ENCODE measurements at places on chromosomes 7 and 10. TPM values are rescaled to one million over a fixed set of nuclear protein-coding genes. Genes with fewer than 3 reads are reported as not detected.

DNA sequence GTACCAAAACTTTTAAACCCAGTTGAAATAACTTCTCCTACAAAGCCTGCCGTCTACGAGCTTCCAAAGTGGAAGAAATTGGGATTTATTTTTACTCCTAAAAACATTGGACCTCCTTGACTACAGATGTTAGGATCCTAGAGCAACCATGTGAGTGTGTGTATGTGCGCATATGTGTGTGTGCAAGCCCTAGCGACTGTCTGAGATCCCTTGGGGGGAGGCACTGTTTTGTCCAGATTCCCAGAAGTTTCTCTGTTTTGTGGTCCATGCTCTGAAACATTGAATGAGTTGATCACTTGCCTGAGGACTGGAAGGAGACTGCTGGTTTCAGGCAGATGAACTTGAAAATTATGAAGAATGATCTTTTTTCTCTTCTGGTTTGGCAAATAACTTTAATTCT, 312.3 kb upstream of the ZNF32 start:
- H3K4me3 ChIP-seq = no peak overlapping the region
- no peaks in the 10 kb centered on the region for H3K36me3 ChIP-seq
- no peak for DNase-seq
- H3K4me1 ChIP-seq = no peaks in the 10 kb centered on the region
- no peak overlapping the region for H3K27ac ChIP-seq

- peak; percentile 9 for DNase-seq
- H3K36me3 ChIP-seq = no peaks in the 10 kb centered on the region
- H3K4me3 ChIP-seq = no peak overlapping the region
- H3K27me3 ChIP-seq = no peaks in the 10 kb centered on the region
- no peaks in the 10 kb centered on the region for H3K4me1 ChIP-seq
- H3K27ac ChIP-seq = no peak overlapping the region
These were observed 92.4 kb upstream of the JCAD start for GRCh38 chr10:30151581-30152389.

DNA sequence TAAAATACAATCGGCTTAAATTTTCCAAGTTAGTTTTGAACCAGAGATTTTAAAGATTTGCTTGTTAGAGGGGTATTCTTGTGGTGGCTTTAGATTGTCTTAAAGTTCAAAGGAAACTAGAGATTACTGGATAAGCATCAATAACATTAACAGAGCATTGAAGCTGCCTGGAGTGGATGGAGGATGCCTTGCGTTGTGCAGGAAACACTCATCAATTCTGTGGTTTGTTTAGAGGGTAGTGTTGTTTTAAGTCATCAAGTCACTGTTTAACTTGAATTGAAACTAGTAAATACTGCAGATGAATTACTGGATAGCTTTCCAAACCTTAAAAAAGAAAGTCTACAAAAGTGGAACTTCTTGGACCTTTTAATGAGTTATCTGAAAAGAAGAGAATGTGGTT, 218.6 kb downstream of the CELF2 start:
- DNase-seq = no peak
- no peaks in the 10 kb centered on the region for H3K27me3 ChIP-seq
- no peak overlapping the region for H3K4me3 ChIP-seq
- H3K36me3 ChIP-seq = no peaks in the 10 kb centered on the region

HOXA10 gene
- polyA plus RNA-seq = not detected

DNA sequence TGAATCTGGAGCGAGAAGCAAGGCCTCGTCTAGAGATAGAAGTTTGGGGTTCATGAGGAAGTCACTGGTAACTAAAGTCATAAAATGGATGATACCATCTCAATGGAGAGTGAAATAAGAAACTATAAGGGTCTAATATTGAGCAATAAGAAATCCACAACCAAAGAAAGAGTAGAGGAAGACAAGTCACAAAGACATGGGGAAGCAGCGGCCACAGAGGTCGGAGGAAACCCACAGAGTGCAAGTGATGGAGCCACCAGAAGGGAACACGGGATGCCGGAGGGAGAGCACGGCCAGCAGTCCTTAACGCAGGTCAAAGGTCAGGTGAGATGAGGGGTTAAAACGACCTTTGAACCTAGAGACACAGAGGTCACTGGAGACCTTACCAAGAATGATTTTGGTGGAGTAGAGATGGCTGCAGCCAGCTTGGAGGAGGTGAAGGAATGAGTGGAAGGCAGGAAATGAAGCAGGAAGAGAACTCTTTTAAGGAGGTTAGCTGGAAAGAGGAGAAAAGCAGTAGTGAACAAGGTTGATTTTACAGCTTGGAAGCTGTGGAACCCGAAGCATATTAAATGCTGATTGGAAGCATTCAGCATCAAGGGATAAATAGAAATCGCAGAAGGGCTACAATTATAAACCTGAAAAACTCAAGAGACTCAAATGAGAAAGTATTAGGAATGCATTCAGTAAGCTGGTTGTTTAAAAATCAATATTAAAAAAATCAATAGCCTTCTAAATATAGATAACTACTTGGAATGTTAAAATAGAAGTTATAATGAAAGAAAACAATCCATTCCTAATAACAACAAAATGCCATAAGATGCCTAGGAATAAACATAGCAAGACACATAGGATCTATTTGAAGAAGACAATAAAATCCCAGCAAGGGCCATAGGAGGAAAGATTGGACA, 93.7 kb downstream of the SVOPL start:
- H3K36me3 ChIP-seq = no peaks in the 10 kb centered on the region
- no peak for DNase-seq
- H3K27me3 ChIP-seq = no peaks in the 10 kb centered on the region
- H3K4me1 ChIP-seq = no peaks in the 10 kb centered on the region
- no peak overlapping the region for H3K27ac ChIP-seq

- no peaks in the 10 kb centered on the region for H3K27me3 ChIP-seq
- H3K4me3 ChIP-seq = no peak overlapping the region
- H3K27ac ChIP-seq = no peak overlapping the region
- no peaks in the 10 kb centered on the region for H3K36me3 ChIP-seq
- no peak for DNase-seq
These were observed 640.4 kb downstream of the TYW1 start for GRCh38 chr7:67637023-67637358.

DNA sequence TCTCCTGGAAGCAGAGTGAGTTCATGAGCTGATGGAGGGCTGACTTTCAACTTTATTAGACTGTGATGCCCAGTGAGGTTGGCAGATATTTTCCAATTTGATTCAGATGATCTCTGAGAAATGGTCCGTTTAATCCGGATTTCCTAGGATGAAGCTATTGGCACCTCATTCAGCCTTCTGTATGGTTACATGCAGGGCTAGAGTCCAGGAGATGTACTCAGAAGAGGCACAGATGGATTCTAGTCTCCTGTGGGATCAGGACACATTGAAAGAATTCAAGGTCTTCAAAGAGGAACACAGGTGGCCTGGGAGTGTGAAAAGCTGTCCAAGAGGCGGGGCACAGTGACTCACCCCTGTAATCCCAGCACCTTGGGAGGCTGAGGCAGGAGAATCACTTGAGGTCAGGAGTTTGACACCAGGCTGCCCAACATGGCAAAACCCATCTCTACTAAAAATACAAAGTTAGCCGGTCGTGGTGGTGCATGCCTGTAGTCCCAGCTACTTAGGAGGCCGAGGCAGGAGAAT, 23.0 kb upstream of the RHEB start:
- no peak overlapping the region for H3K4me3 ChIP-seq
- no peaks in the 10 kb centered on the region for H3K27me3 ChIP-seq
- H3K36me3 ChIP-seq = no peaks in the 10 kb centered on the region
- no peaks in the 10 kb centered on the region for H3K4me1 ChIP-seq
- no peak for DNase-seq

DNA sequence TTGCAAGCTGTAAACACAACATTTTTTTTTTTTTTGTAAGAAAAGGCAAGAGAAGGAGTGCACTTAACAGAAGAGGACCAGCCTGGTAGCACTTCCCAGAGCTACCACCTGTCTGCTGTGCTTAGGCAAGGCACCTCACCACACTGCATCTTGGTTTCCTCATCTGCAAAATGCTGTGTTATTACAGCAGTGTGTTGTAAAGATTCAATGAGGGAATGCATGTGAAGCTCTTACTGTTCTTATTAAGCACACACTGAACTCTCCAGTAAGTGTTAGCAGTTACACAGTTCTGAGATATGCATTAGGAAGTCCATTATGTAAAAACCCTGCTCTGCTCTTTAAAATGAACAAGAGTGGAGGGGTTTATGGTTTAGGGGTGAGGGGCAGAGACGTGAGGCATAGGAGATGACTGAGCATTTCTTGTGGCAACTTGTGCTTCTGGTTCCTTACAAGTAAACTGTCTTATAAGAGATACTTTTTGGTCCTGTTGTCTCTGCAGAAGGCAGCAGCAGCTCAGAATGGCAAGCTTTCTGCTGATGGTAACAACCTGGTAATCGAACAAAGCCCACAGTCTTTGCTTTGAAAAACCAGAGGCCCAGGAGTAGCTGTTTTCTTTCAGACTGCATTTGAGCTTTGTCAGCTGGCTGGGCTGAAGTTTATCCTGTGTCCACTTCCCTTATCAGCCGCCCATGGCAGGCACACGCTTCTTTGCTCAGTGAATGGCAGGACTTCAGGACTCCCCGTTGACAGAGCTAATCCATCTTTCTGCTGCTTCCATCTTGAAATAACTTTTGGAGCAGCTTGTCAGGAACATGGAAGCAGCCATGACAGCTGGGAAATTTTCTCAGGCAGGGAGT, 98.8 kb upstream of the BMPER start:
- H3K27ac ChIP-seq = no peak overlapping the region
- no peaks in the 10 kb centered on the region for H3K4me1 ChIP-seq
- H3K4me3 ChIP-seq = no peak overlapping the region
- H3K36me3 ChIP-seq = no peaks in the 10 kb centered on the region
- no peaks in the 10 kb centered on the region for H3K27me3 ChIP-seq
- DNase-seq = no peak

- H3K36me3 ChIP-seq = no peaks in the 10 kb centered on the region
- no peaks in the 10 kb centered on the region for H3K4me1 ChIP-seq
- peaks cover under 1% of the 10 kb centered on the region for H3K27me3 ChIP-seq
- no peak overlapping the region for H3K4me3 ChIP-seq
- H3K27ac ChIP-seq = no peak overlapping the region
These were observed 35.4 kb downstream of the DRGX start for GRCh38 chr10:49360271-49361177.

GRCh38 chr10:76954838-76955237, 682.8 kb downstream of the KCNMA1 start:
- H3K4me1 ChIP-seq = no peaks in the 10 kb centered on the region
- H3K27me3 ChIP-seq = no peaks in the 10 kb centered on the region
- DNase-seq = no peak

DNA sequence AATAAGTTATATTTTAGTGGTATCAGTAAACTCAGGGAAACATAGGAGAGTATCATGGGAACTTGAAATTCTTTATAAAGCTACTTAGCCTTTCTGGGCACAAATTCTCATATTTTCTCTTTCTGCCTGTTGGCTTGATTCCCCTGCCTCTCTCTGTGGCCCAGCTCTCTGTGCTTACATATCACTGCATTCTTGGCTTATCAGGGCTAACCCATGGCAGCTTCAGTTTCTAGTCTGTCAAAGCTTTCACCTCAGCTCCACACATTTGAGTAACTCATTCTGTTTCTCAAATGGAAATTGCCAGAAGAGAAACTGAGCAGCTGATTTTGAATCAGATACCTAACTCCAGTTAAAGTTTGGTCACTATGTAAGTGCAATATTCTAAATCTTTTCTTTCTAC, 713.1 kb downstream of the DNAJB9 start:
- H3K4me1 ChIP-seq = no peaks in the 10 kb centered on the region
- DNase-seq = no peak
- no peaks in the 10 kb centered on the region for H3K27me3 ChIP-seq
- H3K36me3 ChIP-seq = no peaks in the 10 kb centered on the region

PSD gene
- polyA plus RNA-seq = 1.4 TPM

DNA sequence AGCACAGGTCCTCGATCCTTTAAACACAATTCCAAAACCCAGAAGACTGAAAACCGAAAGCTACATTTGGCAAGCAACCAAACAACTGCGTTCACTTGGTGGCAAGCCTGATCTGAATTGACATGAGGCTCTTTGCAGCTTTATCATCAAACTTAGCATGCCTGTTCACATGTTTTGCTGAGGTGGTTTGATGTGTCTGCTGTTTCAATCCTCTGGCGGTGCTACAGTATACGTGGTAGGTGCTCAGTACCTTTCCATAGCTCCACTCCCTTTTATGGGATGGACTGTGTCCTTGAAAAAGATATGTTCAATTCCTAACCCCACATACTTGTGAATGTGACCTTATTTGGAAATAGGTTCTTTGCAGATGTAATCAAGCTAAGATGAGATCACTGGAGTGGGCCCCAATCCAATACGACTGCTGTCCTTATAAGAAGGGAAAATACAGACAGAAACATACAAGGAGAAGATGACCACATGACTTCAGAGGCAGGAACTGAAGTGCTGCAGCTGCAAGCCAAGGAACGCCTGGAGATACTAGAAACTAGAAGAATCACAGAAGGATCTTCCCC, 33.4 kb downstream of the CCDC6 start:
- H3K27me3 ChIP-seq = no peaks in the 10 kb centered on the region
- peak overlapping the region; percentile 68 for H3K27ac ChIP-seq
- DNase-seq = peak; percentile 69
- no peak overlapping the region for H3K4me3 ChIP-seq
- peaks cover 15% of the 10 kb centered on the region for H3K4me1 ChIP-seq

STOX1 gene
- polyA plus RNA-seq = 0.81 TPM

TUBB8 gene
- 0.75 TPM for polyA plus RNA-seq

- no peak for DNase-seq
- no peaks in the 10 kb centered on the region for H3K27me3 ChIP-seq
- peaks cover 3% of the 10 kb centered on the region for H3K4me1 ChIP-seq
- no peak overlapping the region for H3K27ac ChIP-seq
- no peaks in the 10 kb centered on the region for H3K36me3 ChIP-seq
These were observed 68.7 kb upstream of the PDLIM1 start for GRCh38 chr10:95359466-95359865.

- peaks cover 6% of the 10 kb centered on the region for H3K4me1 ChIP-seq
- H3K4me3 ChIP-seq = no peak overlapping the region
- DNase-seq = no peak
- no peaks in the 10 kb centered on the region for H3K27me3 ChIP-seq
- H3K36me3 ChIP-seq = no peaks in the 10 kb centered on the region
- H3K27ac ChIP-seq = no peak overlapping the region
These were observed 32.8 kb downstream of the CPED1 start for GRCh38 chr7:121020989-121021969.

FGFR2 gene
- polyA plus RNA-seq = 1.1 TPM

GRCh38 chr10:127067542-127068194, 128.7 kb downstream of the INSYN2A start:
- H3K36me3 ChIP-seq = peaks cover 53% of the 10 kb centered on the region
- H3K4me1 ChIP-seq = no peaks in the 10 kb centered on the region
- H3K4me3 ChIP-seq = no peak overlapping the region
- no peak for DNase-seq

CALY gene
- polyA plus RNA-seq = not detected

Measured in small intestine (tissue), 16 donors.